Prostate gland (tissue), 2 donors: ENCODE measurements at places on chromosomes 2 and 18. TPM values are rescaled to one million over a fixed set of nuclear protein-coding genes. Genes with fewer than 3 reads are reported as not detected.

The PROM2 gene
- total RNA-seq: 80.1 TPM

The KCNIP3 gene
- total RNA-seq: 5.1 TPM

The THUMPD2 gene
- 16.7 TPM for total RNA-seq

The CHRND gene
- total RNA-seq: 0.34 TPM

The ALPG gene
- total RNA-seq: 0.34 TPM

- H3K27me3 ChIP-seq: no peaks in the 10 kb centered on the region
- H3K4me3 ChIP-seq: peak within 1 kb of the TSS; percentile 36
- no peaks in the 10 kb centered on the region for H3K4me1 ChIP-seq
- no peaks in the 10 kb centered on the region for H3K36me3 ChIP-seq
- no peak within 1 kb of the TSS for H3K27ac ChIP-seq
These were observed at the start of gene ARHGEF4 for GRCh38 chr2:130836501-130837174. Gene ARHGEF4, plus strand, starts transcription at chr2:130836914. Its CDS starts 40 bp downstream, at chr2:130836954.

DNA sequence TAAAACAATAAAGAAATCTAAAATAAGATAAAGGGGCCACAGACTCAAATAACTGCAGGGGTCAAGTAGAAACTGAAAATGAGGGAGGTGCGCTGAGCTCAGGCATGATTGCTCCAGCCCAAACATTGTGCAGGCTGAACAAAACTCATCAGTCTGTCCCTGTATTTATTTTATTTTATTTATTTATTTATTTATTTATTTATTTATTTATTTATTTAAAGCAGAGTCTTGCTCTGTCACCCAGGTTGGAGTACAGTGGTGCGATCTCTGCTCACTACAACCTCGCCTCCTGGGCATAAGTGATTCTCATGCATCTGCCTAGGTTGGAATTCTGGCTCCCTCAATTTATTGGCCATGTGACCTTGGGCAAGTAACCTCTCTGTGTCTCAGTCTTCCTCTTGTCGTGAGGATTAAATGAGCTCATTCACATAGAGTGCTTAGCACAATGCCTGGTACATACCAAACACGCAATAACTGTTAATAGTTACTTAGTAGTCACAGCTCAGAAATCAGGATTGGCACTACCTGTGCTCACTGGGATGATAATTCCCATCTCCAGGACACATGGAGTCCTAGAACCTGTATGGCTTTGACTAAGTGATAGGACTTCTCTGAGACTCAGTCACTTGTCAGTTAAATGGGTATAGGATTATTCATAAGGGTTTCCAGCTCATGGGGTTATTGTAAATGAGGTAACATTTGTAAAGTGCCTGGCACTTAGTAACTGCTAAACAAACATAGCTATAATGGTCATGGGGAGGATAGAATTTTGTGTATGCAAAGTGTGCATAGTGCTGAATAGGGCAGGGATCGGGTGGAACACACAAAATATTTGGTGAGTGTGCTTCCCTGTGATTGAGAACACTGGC lies 6.0 kb downstream of the SPEG start:
- no peaks in the 10 kb centered on the region for H3K36me3 ChIP-seq
- no peaks in the 10 kb centered on the region for H3K4me1 ChIP-seq
- H3K4me3 ChIP-seq: no peak overlapping the region
- DNase-seq: no peak
- H3K27me3 ChIP-seq: no peaks in the 10 kb centered on the region
- no peak overlapping the region for H3K27ac ChIP-seq

DNA sequence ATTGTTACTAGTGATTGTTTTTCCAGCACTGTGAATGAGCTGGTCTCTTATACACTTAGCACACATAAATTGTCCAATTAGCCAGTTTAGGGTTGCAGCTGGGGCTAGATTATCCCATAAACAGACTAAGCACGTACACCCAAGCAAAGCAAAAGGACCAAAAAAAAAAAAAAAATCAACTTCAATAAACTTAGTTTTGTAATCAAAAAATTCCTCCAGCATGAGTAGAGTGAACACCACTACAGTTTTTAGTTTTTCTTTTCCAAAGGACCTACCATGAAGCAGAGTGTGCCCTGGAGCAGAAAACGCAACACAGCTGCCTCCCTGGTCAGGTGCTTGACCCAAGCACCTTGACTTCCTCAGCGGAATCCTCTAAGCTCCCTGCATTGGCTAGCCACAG lies 249.4 kb upstream of the SLC14A2 start:
- no peak for DNase-seq
- no peaks in the 10 kb centered on the region for H3K36me3 ChIP-seq
- no peak overlapping the region for H3K27ac ChIP-seq
- no peak overlapping the region for H3K4me3 ChIP-seq
- no peaks in the 10 kb centered on the region for H3K4me1 ChIP-seq

DNA sequence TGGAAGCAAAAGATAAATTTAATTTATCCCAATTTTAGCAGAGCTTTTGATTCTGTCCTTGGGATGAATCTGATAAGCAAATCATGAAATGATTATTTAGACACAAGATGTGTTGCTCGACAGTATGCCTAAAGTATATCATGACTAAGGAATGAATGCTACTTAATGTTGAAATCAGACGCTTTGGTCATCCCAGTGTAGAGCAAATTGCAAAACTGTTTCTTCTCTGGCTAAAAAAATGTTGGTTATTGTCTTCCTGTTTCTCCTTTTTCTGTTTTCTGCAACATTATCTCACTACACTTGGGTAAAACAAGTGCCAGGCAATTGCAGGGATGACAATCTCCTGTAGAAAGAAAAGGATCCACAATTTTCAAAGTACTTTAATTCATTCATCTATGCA lies 66.4 kb downstream of the BABAM2 start:
- no peak overlapping the region for H3K4me3 ChIP-seq
- H3K4me1 ChIP-seq: peaks cover 2% of the 10 kb centered on the region
- no peaks in the 10 kb centered on the region for H3K36me3 ChIP-seq
- no peak for DNase-seq
- no peaks in the 10 kb centered on the region for H3K27me3 ChIP-seq
- H3K27ac ChIP-seq: no peak overlapping the region

DNA sequence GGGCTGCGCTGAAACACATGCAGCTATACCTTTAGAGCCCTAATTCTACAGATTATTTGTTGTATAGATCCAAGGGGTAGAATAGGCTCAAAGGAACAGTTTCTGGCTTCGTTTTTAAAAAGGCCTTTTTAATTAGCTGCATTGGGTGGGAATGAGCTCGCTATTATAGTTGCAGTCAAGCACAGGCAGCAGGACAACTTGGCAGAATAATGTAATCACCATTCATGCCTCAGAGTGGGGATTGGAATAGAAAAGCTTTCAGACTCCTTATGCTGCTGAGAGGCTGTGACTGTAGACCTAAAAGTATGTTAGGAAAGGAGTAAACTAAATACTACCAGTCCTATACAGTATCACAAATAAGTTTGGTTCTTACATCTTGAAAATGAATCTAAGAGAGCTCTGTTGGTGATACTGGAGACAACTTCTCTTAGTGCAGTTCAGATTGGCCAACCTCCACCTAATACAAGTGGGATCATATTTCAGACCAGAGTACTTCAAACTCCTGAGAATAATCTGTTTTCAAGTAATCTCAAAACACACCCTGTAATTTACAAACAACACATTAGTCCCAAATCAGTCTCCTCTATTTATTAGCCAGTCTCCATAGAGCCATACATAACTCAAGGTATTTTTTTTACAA lies 121.4 kb downstream of the ANTXR1 start:
- no peaks in the 10 kb centered on the region for H3K36me3 ChIP-seq
- no peak overlapping the region for H3K4me3 ChIP-seq
- H3K27ac ChIP-seq: no peak overlapping the region
- H3K27me3 ChIP-seq: no peaks in the 10 kb centered on the region

DNA sequence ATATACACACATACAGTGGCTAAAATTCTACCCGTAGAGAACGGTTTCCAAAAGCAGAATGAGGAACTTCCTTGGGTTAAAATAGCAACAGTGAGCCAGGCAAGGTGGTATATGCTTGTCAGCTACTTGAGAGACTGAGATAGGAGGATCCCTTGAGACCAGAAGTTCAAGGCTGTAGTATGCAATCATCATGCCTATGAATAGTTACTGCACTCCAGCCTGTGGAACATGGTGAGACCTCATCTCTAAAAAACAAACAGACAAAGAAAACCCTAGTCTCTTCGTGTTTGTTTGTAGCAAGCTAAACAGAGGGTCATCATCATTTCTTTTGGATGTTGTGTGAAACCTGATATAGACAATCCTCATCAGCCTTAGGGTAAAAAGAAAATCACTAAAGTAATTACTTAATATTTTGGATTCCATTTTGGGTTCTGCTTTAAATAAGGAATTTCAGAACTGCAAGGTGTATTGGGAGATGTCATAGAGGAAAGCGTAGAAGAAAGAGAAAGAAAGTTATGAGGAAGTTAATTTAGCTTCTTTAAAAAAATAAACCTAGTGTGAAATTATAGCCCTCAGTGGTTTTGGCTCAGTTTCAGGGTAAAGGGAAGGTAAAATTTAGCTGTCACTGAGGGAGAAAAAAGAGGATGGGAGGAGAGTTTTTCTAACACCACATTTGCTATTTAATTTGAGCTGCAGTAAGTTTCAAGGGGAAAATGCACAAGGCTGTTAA lies 46.5 kb downstream of the PLEK start:
- H3K27me3 ChIP-seq: no peaks in the 10 kb centered on the region
- DNase-seq: no peak
- no peaks in the 10 kb centered on the region for H3K36me3 ChIP-seq
- H3K4me1 ChIP-seq: no peaks in the 10 kb centered on the region

- no peaks in the 10 kb centered on the region for H3K4me1 ChIP-seq
- H3K27ac ChIP-seq: peak overlapping the region; percentile 81
- H3K27me3 ChIP-seq: no peaks in the 10 kb centered on the region
- H3K4me3 ChIP-seq: peak overlapping the region; percentile 39
- no peaks in the 10 kb centered on the region for H3K36me3 ChIP-seq
These were observed 847 bp downstream of the HOXD8 start for GRCh38 chr2:176130147-176130956.

- H3K27me3 ChIP-seq: no peaks in the 10 kb centered on the region
- H3K4me3 ChIP-seq: no peak overlapping the region
- no peaks in the 10 kb centered on the region for H3K4me1 ChIP-seq
- no peak for DNase-seq
- no peaks in the 10 kb centered on the region for H3K36me3 ChIP-seq
- no peak overlapping the region for H3K27ac ChIP-seq
These were observed 15.2 kb downstream of the EHD3 start for GRCh38 chr2:31249009-31249690.

- H3K27ac ChIP-seq: no peak overlapping the region
- DNase-seq: no peak
- no peak overlapping the region for H3K4me3 ChIP-seq
- no peaks in the 10 kb centered on the region for H3K36me3 ChIP-seq
- no peaks in the 10 kb centered on the region for H3K27me3 ChIP-seq
These were observed 17.1 kb downstream of the ANKRD44 start for GRCh38 chr2:197293252-197294007.
